ENCODE measurements at places on chromosomes 11 and 22.
A peak's percentile ranks its signal among the peaks of the same experiment; 100 is the strongest.

GRCh38 chr22:27757928-27758525, 43.5 kb downstream of the MN1 start:
- no peak for DNase-seq

DNA sequence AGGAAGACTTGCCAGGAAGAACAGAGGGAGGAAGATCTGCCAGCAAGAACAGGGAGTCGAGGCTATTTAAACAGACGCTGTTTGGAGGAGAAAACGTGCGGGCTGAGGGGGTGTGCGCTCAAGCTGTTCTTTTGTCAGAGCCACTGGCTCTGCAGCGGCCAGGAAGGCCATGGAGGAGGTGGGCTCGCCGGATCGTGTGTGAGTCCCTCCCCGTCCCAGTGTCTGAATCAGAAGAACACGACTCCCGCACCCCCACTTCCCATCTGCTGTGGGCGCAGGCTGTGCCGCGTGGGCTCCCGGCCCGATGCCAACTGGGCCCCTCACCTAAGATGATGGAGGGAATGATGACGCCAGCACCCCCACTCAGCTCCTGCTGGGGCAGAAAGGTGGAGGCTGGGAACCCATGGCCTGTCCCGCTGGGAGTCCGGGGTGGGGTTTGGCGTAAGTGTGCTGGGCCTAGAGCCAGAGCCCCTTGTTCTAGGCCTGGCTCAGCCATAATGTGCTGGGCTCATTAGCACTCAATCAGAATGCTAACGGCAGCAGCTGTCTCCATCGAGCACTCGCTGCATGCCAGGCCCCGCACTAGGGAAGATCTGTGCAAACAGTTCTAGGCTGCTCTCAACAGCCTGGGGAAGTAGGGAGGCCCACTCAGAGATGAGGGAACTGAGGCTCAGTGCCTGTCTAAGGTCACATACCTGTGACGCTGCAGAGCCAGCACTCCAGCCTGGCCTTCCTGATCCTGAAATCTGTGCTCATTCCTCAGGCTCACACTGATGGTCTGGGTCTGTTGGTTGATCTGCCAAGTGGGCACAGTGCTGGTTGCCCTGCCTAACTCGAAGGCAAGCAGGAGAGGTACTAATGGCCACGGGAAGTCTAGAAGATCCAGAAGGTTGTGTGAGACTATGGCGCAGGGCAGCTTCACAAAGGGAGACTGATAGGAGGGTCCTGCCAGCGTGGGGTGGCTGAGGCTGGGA, 11.5 kb downstream of the NPTXR start:
- no peak for DNase-seq

GRCh38 chr11:103550811-103551210, 441.6 kb downstream of the DYNC2H1 start:
- DNase-seq, result peak; percentile 51

- DNase-seq, result no peak
Observed at GRCh38 chr11:121749691-121750090, 296.9 kb upstream of the SORL1-AS1 start.
